Psoas muscle (tissue), 8 donors: ENCODE measurements at places on chromosomes 5 and 9. TPM values are rescaled to one million over a fixed set of nuclear protein-coding genes. Genes with fewer than 3 reads are reported as not detected.
A peak's percentile ranks its signal among the peaks of the same experiment; 100 is the strongest.

The SMIM23 gene
- not detected for total RNA-seq

The GABRP gene
- not detected for total RNA-seq

The SAPCD2 gene
- 0.10 TPM for total RNA-seq

GRCh38 chr9:136606687-136607333 is 55.9 kb upstream of the EGFL7 start:
- no peak overlapping the region for H3K27ac ChIP-seq
- no peak overlapping the region for H3K4me3 ChIP-seq
- no peaks in the 10 kb centered on the region for H3K27me3 ChIP-seq
- no peaks in the 10 kb centered on the region for H3K36me3 ChIP-seq
- peaks cover 6% of the 10 kb centered on the region for H3K4me1 ChIP-seq

- H3K27me3 ChIP-seq = no peaks in the 10 kb centered on the region
- no peaks in the 10 kb centered on the region for H3K4me1 ChIP-seq
- H3K36me3 ChIP-seq = no peaks in the 10 kb centered on the region
Measured at GRCh38 chr5:176134529-176135223, 103.5 kb upstream of the SIMC1 start.

GRCh38 chr9:85056203-85056572 is 386.7 kb downstream of the NTRK2 start:
- DNase-seq = no peak
- H3K27me3 ChIP-seq = no peaks in the 10 kb centered on the region
- H3K4me1 ChIP-seq = no peaks in the 10 kb centered on the region
- no peaks in the 10 kb centered on the region for H3K36me3 ChIP-seq

DNA sequence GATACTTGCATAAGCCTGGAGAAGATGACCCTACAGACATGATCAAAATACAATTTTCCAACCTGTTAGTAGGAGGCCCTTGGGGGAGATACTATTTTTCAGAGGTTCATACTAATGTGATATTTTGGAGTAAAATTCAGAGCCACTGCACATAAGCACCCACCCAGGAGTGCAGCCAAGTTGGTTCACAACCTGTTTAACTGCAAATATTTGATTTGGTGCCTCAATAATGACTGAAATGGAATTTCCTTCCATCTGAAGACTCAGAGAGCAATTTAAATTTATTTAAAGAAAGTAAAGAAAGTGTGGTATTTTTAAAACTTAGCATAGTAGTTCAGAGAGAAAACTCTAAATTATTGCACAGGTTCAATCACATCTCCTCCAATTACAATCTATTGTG is 77.5 kb upstream of the FBN2 start:
- no peaks in the 10 kb centered on the region for H3K36me3 ChIP-seq
- no peak overlapping the region for H3K4me3 ChIP-seq
- H3K4me1 ChIP-seq = no peaks in the 10 kb centered on the region

DNA sequence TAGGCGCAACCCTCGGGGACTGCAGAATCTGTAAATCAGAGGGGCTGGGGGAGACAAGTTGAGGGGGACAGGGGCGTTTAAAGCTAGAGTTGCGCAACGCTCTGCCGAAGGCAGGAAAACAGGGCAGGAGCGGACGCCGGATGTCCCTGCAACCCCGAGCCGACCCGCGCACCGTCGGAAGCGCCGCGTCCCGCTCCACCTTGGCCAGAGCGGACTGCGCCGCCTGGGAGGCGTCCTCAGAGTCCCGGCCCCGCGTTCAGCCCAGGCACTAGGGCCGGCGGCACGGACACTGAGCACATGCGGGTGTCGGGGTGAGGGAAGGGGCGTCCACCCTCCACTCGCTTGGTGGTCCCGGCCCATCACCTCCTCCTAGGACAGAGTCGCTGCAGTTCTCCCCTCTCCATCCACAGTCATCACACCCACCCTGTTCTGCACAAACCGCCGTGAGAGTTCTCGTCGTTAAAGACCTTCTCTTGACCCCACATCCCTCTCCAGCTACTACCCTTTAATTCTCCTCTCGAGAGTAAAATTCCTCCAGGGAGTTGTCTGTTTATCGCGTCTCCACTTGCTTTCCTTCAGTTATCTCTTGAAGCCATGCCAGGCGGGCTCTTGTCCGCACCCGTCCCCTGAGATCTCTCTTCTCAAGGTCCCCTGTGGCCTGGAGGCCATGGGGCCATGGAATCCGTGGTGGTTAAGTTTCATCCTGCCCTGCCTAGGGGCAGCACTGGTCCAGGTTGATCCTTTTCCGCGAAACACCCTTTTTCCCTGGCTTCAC is 796 bp upstream of the PDLIM7 start:
- H3K27me3 ChIP-seq = no peaks in the 10 kb centered on the region
- peaks cover 14% of the 10 kb centered on the region for H3K36me3 ChIP-seq
- H3K27ac ChIP-seq = peak overlapping the region; percentile 94
- peak; percentile 81 for DNase-seq
- H3K4me3 ChIP-seq = peak overlapping the region; percentile 85

- no peak overlapping the region for H3K4me3 ChIP-seq
- H3K27me3 ChIP-seq = no peaks in the 10 kb centered on the region
- peak overlapping the region; percentile 21 for H3K27ac ChIP-seq
- DNase-seq = peak; percentile 42
- peaks cover 36% of the 10 kb centered on the region for H3K4me1 ChIP-seq
Measured at GRCh38 chr5:149172709-149173505, 31.6 kb downstream of the ABLIM3 start.

- no peak overlapping the region for H3K27ac ChIP-seq
- no peak overlapping the region for H3K4me3 ChIP-seq
- no peaks in the 10 kb centered on the region for H3K36me3 ChIP-seq
- H3K4me1 ChIP-seq = no peaks in the 10 kb centered on the region
Measured at GRCh38 chr9:113449376-113449775, 14.2 kb upstream of the RGS3 start.

DNA sequence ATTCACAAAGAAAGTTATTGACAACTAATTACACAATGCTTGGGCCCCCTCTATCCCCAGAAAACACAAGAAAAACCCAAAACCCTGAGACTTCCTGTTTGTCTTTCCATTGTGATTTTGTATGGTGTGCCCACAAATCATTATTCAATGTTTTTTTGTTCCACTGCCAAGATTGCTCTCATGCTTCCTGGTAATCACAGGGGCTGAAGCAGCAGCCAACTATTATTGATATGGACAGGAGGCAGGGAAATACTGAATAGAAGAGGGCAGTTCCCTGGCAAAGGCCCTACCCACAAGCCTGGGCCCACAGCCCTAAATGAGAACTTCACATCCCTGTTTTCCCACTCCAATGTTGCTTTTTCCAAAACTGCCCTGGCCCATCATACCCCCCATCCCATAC is 21.5 kb upstream of the RFK start:
- no peaks in the 10 kb centered on the region for H3K36me3 ChIP-seq
- H3K27me3 ChIP-seq = no peaks in the 10 kb centered on the region
- H3K27ac ChIP-seq = no peak overlapping the region
- H3K4me1 ChIP-seq = no peaks in the 10 kb centered on the region
